ENCODE measurements at places on chromosomes 12 and 14. TPM values are rescaled to one million over a fixed set of nuclear protein-coding genes. Genes with fewer than 3 reads are reported as not detected.

- no peak for DNase-seq
These were observed 44.6 kb downstream of the CACNA2D4 start for GRCh38 chr12:1873531-1874510.

DNA sequence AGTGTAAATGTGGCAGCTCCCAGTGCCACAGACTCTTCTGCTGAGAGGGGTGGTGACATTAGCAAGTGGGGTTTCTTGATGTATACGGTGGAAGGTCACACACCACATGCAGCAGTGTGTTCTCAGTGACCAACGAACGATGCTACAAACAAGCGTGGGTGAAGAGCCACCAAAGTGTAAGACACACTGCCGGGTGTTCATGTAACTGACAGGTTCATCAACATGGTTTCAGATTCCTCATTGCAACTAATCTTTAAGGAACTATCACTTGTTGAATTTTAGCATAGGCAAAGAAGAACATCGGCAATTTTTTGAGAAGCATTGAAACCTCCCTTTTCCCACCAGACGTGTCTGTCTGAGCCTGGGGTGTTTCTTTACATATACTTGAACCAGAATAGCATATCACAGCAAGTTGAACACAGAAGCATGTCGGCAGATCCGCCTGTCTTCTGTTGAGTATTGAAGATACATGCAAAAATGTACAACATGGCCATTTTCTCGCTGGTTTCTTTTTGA is 58.8 kb downstream of the PPP2R5C start:
- DNase-seq = no peak

DNA sequence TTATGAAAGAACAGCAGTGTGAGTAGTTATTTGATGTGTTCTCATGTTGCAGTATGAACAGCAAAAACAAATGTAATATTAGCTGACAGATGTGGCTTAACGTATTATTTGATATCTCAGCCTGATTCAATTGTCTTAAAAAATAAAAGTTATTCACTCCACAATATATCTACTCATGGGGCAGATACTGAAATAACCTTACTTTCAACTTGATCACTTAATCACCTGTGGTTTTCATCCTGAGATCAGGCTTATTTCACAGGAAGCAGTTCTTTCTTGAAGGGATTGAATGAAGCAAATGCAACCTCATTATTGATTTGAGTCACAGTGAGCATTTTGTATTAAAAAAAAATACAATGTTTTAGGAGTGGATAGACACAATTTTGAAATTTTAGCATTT is 90.3 kb downstream of the AKAP6 start:
- no peak for DNase-seq

DNA sequence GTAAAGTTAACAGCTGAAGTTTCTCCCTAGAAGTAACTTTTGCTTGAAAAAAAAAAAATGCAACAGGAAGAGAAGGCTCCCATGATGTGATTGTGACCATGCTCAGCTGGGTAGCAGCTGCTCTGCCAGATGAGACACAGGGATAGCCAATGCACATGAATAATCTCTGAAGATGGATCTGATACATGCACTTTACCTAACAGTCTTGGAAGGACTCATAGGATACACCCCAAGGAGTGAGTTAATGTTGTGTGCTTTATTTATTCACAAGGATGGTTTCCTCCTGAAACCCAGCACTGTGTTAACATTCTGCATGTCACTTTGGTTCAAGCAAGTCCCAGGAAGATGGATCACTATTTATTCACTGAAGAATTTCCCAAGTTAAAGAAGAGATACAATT is 46.5 kb downstream of the NDUFA12 start:
- DNase-seq = no peak

- no peak for DNase-seq
These were observed 96.7 kb downstream of the RMST start for GRCh38 chr12:97559267-97559666.

- DNase-seq = no peak
These were observed 67.9 kb upstream of the NCOR2 start for GRCh38 chr12:124635316-124635715.

DNA sequence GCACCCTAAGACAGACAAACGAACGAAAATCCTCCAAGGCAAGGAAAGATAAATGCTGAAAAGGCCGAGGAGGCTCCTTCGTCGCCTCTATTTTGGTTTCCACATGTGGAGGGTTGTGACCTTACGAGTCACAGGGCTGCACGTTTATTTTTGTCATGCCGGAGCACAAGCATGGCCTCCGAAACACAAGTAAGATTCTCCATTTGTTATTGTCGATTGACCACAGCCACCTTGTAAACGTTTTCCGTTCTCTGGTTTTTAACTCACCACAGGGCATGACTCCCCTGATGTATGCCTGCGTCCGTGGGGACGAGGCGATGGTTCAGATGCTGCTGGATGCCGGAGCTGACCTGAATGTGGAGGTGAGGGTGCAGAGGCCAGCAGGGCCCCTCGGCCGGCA is 73.1 kb upstream of the PWP1 start:
- DNase-seq = no peak

DNA sequence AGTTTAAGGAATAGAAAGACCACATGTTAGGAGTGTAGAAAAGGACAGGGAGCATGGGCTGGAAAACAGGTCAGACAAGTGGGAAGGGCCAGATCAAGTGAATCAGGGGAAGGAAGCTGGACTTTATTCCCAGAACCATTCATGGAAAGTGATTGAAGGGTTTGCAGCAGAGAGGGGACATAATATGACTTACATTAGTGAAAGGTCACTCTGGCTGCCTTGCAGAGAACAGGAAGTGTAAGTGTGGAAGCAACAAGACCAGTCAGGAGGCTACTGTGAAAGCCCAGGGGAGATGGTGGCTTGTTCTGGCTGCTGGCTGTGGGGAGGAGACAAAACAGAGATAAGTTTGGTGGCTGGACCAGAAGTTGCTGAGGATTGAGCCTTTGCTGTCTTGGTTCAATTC is 69.1 kb downstream of the VCPKMT start:
- DNase-seq = peak; percentile 79

- DNase-seq = no peak
These were observed 75.9 kb upstream of the AVPR1A start for GRCh38 chr12:63226792-63227463.

DNA sequence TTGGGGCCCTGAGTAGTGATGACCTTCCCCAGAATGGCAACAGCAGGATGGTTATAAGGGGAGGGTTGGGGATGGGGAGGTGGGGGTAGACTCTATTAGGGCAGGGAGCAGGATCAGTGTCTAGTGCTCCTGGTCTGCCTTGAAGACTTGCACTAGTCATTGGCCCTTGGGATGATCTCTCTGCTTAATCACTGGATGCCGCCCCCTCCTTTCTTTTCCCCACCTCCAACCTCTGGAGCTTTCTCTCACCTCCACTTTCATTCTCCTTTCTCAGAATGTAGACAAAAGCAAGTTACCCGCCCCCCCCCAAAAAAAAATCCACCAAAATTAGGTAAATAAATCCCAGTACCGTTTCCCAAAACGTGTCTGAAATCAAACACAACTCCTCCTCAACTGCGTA is 2.8 kb upstream of the KCNK10 start:
- DNase-seq = no peak

- no peak for DNase-seq
These were observed 75.9 kb downstream of the TMTC1 start for GRCh38 chr12:29707846-29708245.

- no peak for DNase-seq
These were observed 133.6 kb downstream of the ZFP36L1 start for GRCh38 chr14:68658943-68659931.

- no peak for DNase-seq
These were observed 123.8 kb upstream of the PTPRQ start for GRCh38 chr12:80320121-80320678.

- no peak for DNase-seq
These were observed 157.7 kb upstream of the AVPR1A start for GRCh38 chr12:63308671-63309070.

- DNase-seq = no peak
These were observed 50.9 kb downstream of the SNAPC1 start for GRCh38 chr14:61813096-61813606.

DNA sequence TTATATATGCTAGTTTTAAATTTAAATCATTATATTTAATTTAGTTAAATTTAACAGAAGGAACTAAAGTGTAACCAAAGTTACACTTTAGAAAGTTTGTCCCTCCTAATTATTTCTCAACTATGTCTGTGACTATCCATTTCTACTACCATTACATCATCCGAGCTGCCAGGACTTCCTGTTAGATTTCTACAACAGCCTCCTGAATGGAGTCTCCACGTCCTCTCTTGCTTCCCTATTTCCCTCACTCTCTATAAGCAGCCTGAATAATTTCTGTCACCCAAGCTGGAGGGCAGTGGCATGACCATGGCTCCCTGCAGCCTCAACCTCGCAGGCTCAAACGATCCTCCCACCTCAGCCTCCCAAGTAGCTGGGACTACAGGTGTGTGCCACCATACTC is 84.1 kb downstream of the TTC7B start:
- no peak for DNase-seq

- DNase-seq = no peak
These were observed 1.2 kb downstream of the CPSF6 start for GRCh38 chr12:69240631-69240995.

DNA sequence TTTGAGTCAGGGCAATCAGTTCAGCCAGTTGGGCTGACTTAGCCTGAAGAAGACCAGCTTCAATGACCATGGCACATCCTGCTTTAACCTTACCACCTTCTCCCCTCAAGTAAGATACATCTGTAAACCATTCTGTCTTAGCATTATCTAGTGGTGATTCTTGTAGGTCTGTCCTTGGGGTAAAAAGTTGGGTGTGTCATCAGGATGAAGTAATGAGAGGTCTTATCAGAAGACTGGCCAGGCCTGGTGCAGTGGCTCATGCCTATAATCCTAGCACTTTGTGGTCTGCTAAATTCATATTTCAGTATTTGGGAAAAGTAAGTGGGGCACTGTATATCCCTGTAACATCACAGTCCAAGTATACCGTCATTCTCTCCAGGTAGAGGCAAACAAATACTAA is 19.1 kb downstream of the SINHCAF start:
- no peak for DNase-seq

GRCh38 chr14:77407158-77407557 is 16.2 kb downstream of the NOXRED1 start:
- no peak for DNase-seq

- DNase-seq = no peak
These were observed 4.3 kb downstream of the FRS2 start for GRCh38 chr12:69474456-69474855.

- no peak for DNase-seq
These were observed 23.9 kb downstream of the LRRK2 start for GRCh38 chr12:40248585-40249297.

GRCh38 chr12:34033628-34034296 is 11.5 kb downstream of the ALG10 start:
- DNase-seq = peak; percentile 12

- DNase-seq = no peak
These were observed 127.5 kb downstream of the TMX1 start for GRCh38 chr14:51367600-51367931.

GRCh38 chr12:100146252-100146651 is 3.6 kb upstream of the BLTP3B start:
- no peak for DNase-seq

DNA sequence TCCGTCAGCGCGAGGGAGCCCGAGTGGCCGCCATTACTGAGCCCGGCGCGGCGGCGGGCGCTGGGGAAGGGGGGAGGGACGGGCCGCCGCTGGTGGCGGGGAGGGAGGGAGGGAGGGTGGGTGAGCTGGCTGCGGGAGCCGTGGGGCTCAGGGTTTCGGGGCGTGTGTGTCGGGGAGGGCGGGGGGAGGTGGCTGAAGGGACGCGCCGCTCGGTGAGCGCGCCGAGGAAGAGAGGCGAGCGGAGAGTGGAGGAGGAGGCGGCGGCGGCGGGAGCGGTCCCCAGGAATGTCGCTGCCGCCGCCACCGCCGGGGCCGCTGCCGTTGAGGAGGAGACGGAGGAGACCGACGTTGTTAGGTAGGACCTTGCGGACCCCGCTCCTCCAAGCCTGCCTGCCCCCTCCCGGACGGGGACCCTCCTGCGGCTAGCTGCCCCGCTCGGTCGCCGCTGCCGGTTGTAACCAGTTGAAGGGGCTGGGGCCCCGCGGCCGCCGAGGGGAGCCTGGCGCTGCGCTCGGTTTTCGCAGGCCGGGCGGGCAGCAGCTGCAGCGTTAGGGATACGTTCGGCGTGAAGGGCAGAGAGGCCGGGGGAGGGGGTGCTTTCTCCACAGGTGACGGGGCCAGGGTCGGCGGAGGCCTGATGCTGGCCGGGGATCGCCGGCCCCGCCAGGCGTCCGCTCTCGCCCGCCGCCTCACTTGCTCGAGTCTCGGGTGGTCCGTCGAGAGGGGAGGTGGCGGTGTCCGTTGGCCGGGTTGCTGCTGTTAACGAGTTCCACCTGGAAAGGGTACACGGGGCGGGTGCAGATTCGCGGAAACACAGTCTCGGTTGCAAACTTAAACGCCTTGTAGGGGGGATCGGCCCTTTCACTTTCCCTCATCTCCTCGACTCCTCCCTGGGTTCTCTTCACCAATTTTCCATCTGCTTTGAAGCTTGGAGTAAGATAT is at the start of gene ARHGAP5:
TSS of gene ARHGAP5 (plus strand) at position 224 of the 942 bp plus-strand sequence. CDS start 13,366 bp downstream, outside the sequence.
- DNase-seq = peak; percentile 58

DNA sequence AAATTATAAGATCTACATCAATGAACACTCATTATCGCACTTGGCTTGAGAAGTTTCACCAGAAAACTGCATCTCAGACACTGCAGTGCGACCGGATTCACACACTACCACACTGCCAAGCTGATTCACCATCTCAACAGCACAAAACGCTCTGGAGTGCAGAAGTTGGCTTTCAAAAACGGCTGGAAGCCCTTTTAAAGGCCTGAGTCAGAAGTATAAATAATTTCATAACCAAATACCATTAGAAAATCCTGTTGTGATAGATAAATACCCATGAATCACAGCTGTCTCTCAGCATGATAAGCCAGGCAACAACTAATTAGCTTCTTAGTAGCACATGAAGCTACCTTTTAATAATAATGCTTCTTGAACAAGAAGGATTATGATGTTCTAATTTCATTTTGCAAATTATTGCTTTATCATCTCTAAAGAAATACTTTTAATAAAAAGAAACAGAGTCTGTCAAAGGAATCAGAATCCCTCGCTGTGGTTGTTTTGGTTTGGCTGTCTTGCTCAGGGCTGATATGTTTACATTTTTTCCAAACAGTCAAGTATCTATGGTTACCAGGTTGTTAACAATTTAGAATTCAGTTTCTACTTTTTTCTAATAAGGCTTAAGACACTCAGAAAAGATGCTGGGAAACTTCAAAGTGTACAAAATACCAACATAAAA is 51.2 kb downstream of the SLC2A13 start:
- DNase-seq = no peak

GRCh38 chr14:30958555-30959407 is 66.7 kb upstream of the AP4S1 start:
- DNase-seq = no peak

DNA sequence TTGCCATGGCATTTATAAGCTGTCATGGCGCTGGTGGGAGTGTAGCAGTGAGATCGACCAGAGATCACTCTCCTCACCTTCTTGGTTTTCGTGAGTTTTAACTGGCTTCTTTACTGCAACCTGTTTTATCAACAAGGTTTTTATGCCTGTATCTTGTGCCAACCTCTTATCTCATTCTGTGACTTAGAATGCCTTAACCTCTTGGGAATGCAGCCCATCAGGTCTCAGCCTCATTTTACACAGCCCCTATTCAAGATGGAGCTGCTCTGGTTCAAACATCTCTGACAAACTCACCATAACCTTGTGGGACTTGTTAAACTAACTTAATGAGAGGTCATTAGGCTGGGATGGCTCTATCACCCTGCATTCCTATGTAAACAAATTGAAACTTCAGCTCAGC is 151.3 kb downstream of the CAND1 start:
- no peak for DNase-seq

Gene TAS2R42
- not detected for polyA plus RNA-seq

Gene HAL
- 63.7 TPM for polyA plus RNA-seq

Gene OVCH1
- not detected for polyA plus RNA-seq

Gene ANO2
- polyA plus RNA-seq = 0.10 TPM

Gene RNU7-1
- not detected for polyA plus RNA-seq

Gene SMIM41
- polyA plus RNA-seq = 0.07 TPM

Gene CLEC2B
- not detected for polyA plus RNA-seq

Gene KCNH3
- 0.03 TPM for polyA plus RNA-seq

Gene TEX52
- 0.05 TPM for polyA plus RNA-seq

Gene EIF2B1
- 20.1 TPM for polyA plus RNA-seq
